ENCODE measurements at places on chromosomes 6 and 20.

- no peak for DNase-seq
Observed at GRCh38 chr20:564192-564591, 20.6 kb upstream of the CSNK2A1 start.

DNA sequence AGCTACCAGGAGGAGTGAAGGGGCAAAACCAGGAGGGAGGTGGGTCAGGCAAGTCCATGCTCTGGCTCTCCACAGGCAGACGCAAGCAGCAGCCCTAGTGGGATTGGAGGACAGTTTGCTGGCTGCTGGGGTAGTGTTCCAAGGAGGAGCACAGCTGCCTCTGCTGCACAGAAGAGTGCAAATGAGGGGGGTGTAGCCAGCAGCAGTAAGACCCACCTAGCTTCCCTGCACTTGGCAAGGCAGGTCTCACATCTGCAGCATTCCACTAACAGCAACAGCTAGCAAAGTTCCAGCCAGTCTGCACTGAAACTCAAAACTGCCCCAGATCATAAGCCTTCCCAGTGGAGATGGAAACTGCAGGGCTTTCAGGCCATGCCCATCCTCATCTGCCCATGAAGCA lies 405.0 kb downstream of the UTRN start:
- no peak for DNase-seq

GRCh38 chr6:86273936-86274335 lies 631.2 kb upstream of the SYNCRIP start:
- DNase-seq: no peak

GRCh38 chr6:29590218-29590808 lies 5.4 kb downstream of the OR2H2 start:
- DNase-seq: no peak

DNA sequence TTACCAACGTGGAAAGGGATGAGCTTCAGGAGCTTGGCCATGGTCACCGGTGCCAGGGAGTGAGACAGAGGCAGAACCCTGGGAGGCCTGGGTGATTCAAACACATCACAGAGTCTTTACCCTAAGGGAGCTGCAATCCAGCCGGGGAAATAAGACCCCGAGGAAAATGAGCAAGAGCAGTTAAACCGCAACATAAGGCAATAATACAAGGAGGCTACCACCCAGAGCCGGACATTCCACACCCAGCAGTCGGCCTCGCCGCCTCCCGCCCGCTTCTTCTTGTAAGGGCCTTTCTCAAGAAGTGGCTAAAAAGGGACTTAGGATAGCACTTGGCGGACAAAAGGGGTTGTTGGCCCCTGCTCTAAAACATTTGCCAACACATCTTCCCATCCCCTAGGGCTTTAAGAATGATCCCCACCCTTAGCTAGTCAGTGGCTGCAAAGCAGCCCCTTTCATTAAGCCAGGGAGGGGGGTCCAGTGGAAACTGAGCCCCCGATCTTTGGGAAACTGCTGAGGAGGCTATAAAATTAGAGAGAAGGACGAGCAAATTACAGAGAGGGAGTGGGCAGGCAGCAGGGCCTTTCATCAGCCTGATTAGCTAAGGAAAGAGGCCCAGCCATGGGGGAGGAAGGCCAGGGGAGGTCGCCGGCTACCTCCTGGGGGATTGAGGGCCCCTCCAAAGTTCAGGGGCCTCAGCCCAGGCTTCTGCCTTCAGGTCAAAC lies 34.3 kb downstream of the SNX5 start:
- no peak for DNase-seq
